Myocyte (in vitro differentiated cells): ENCODE measurements at places on chromosomes 1 and 21.

GRCh38 chr1:15412175-15412800 lies 2.6 kb downstream of the EFHD2 start:
- no peak for DNase-seq

DNA sequence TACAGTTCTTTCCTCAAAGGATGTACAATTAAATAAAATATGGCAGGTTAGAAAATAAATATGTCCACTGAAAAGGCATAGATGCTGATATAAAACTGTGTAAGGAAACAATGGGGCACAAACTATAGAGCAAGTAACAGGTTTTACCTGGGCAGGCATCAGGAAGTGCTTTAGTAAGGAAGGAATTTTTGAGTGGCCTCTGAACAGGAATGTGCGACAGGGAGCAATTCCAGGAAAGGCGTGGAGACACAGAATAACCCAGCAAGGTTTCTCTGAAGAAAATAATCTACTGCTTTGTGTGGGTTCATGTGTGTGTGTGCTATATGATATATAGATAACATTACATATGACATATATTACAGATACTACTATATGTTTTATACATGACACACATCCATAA lies 128.4 kb downstream of the RGS21 start:
- no peak for DNase-seq

- peak; percentile 73 for DNase-seq
Observed at GRCh38 chr1:155091071-155092051, 12.7 kb downstream of the EFNA3 start.

GRCh38 chr1:43908226-43908625 lies 25.4 kb upstream of the ARTN start:
- DNase-seq, result no peak

GRCh38 chr1:6750490-6750889 lies 34.8 kb upstream of the CAMTA1 start:
- DNase-seq, result no peak

DNA sequence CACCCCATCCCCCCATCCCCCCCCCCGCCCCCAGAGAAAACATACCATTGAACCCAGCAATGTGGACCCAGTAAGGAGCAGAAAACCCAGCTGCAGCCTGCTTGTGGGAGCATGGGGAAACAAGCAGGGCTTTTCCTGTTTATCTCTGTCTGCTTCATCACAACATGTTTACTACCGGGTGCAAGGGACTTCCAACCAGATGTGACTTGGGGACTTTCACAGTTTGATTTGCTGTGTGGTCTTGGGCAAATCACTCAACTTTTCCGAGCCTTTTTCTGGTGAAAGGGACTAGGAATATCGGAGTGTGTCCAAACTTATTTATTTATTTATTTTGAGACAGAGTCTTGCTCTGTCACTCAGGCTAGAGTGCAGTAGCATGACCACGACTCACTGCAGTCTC lies 3.2 kb downstream of the TMCC2 start:
- no peak for DNase-seq

DNA sequence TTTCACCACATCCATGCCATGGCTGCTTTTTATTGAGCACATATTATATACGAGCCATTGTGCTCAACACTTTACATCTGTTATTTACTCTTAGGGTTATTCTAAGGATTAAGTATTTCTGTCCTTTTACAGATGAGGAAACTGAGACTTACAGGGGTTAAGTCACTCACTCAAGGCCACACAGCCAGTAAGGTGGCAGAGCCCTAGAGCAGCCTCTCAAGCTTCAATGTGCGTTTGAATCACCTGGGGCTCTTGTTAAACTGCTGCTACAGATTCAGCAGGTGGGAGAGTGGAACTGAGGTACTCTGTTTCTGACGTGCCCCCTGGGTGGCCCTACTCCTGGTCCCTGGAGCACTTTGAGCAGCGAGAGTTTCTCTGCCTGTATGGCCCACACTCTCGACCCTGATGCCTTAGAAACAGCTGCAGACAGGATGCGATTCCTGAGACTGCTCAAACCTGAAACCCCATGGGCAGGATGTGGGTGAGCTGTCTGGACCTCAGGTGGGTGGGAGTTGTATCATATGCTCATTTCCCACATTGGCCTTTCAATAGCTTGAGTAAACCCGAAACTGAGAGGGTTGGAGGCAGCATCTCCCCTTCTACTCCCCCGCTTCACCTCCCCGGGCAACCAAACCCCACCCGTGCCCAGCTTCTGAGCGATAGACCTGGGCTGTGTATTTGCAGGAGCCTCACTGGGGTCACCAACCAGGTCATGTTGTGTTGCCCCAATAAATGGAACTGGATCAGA lies 59.3 kb downstream of the MAN1C1 start:
- no peak for DNase-seq

DNA sequence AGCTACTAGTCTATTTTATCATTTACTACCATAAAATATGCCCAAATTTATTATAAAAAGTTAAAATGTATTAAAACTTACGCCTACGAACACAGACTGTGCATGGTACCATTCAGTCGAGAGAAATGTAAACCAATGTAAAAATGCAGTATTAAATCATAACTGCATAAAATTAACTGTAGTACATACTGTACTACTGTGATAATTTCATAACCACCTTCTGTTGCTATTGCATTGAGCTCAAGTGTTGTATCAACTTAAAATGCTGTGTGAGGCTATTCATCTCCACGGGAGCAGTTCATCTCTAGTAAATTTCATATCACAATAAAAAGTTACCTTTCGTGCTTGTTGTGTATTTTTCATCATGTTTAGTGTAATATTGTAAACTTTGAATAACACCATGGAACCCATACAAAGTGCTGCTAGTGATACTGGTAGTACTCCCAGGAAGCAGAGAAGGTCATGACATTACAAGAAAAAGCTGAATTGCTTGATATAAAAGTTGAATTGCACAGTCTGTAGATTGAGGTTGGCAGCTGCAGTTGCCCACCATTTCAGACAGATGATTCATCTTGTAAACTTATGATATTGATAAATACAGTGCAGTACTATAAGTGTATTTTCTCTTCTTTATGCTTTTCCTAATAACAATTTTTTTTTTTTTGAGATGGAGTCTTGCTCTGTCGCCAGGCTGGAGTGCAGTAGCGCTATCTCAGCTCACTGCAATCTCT lies 19.0 kb upstream of the CENPF start:
- DNase-seq, result no peak
